Bronchus fibroblast of lung (primary cell): ENCODE measurements at places on chromosomes 3 and 15. TPM values are rescaled to one million over a fixed set of nuclear protein-coding genes. Genes with fewer than 3 reads are reported as not detected.

Gene INSYN1
- total RNA-seq, result 0.17 and 0.30 TPM in 2 replicates

Gene SEMA3B
- 14.3 and 15.3 TPM in 2 replicates for total RNA-seq

Gene CPEB1
- 2.4 and 4.3 TPM in 2 replicates for total RNA-seq

Gene CLRN1
- not detected in 2 replicates for total RNA-seq

Gene RAB6B
- 0.15 and 0.34 TPM in 2 replicates for total RNA-seq

Gene TMEM108
- total RNA-seq, result 0.50 and 0.89 TPM in 2 replicates

Gene DOCK3
- total RNA-seq, result under 0.01 TPM in 2 replicates

Gene GOLGA8S
- total RNA-seq, result not detected in 2 replicates

Gene TLR9
- under 0.01 TPM in 1 of 2 replicates, not detected in the other for total RNA-seq

Gene SLC28A2
- not detected in 2 replicates for total RNA-seq

Gene NR1I2
- under 0.01 and 0.34 TPM in 2 replicates for total RNA-seq

Gene PPP1R14D
- total RNA-seq, result not detected in 2 replicates

Gene NOP10
- 300 and 304 TPM in 2 replicates for total RNA-seq

Gene NPAP1
- total RNA-seq, result not detected in 2 replicates

Gene BCHE
- total RNA-seq, result 10.0 and 17.3 TPM in 2 replicates

Gene HIGD1A
- total RNA-seq, result 134 and 168 TPM in 2 replicates

Gene ATP8B4
- total RNA-seq, result 0.30 and 0.34 TPM in 2 replicates

Gene SGO1
- total RNA-seq, result 9.5 and 11.8 TPM in 2 replicates

Gene MAN2A2
- 5.7 and 11.7 TPM in 2 replicates for total RNA-seq

Gene CADPS
- total RNA-seq, result 0.50 and 0.74 TPM in 2 replicates

Gene B3GALNT1
- 23.2 and 27.1 TPM in 2 replicates for total RNA-seq

Gene LINGO1
- under 0.01 TPM in 1 of 2 replicates, not detected in the other for total RNA-seq

Gene FBXO22
- total RNA-seq, result 36.7 and 43.1 TPM in 2 replicates

Gene ZMAT3
- total RNA-seq, result 4.3 and 5.0 TPM in 2 replicates

Gene DUOXA2
- not detected in 2 replicates for total RNA-seq

Gene ALDH1A2
- 0.30 and 0.84 TPM in 2 replicates for total RNA-seq

Gene HDC
- total RNA-seq, result not detected in 2 replicates

Gene GOLGA6L9
- 0.59 and 1.2 TPM in 2 replicates for total RNA-seq

Gene ALDH1L1
- 0.15 and 0.50 TPM in 2 replicates for total RNA-seq

Gene RBP2
- not detected in 2 replicates for total RNA-seq

Gene CLEC3B
- total RNA-seq, result 19.9 and 23.4 TPM in 2 replicates

Gene GHSR
- total RNA-seq, result not detected in 2 replicates

Gene HTR3E
- not detected in 2 replicates for total RNA-seq

Gene DNAH12
- under 0.01 TPM in 1 of 2 replicates, not detected in the other for total RNA-seq

Gene CHDH
- 0.15 and 0.34 TPM in 2 replicates for total RNA-seq

Gene GPR176
- total RNA-seq, result 80.7 and 86.2 TPM in 2 replicates

Gene PLA2G4D
- not detected in 2 replicates for total RNA-seq

Gene KBTBD13
- not detected in 2 replicates for total RNA-seq

Gene CFAP92
- total RNA-seq, result not detected in 2 replicates

Gene DZIP1L
- 9.2 and 13.6 TPM in 2 replicates for total RNA-seq

Gene MASP1
- total RNA-seq, result 1.8 and 2.4 TPM in 2 replicates

Gene TIMMDC1
- 57.7 and 71.5 TPM in 2 replicates for total RNA-seq

Gene TOP2B
- total RNA-seq, result 43.9 and 63.9 TPM in 2 replicates

Gene CIB1
- 40.5 and 41.3 TPM in 2 replicates for total RNA-seq

Gene CRTAP
- 200 and 206 TPM in 2 replicates for total RNA-seq

Gene PTX3
- total RNA-seq, result 276 and 277 TPM in 2 replicates

Gene CYP8B1
- not detected in 2 replicates for total RNA-seq
